NCI-H2081 (cell line): ENCODE measurements at places on chromosomes 2 and 18.

- no peak for DNase-seq
Observed at GRCh38 chr2:96163768-96164429, 18.7 kb upstream of the DUSP2 start.

DNA sequence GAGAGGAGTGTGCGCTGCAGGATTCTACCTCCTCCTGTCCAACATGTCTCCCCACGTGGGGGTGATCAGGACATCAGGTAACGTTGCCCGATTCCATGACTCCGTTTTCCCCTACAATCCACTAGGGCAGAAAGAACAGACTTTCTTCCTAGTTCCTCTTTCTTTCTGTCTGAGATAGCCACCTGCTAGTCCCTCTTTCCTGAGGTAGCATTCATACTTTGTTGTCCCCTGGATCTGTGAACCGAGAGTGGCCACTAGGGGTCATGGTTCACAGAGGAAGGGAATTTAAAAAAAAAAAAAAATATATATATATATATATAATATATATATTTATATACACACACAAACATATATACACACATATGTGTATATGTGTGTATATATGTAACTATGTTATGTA is 210.0 kb upstream of the ZNF521 start:
- no peak for DNase-seq

DNA sequence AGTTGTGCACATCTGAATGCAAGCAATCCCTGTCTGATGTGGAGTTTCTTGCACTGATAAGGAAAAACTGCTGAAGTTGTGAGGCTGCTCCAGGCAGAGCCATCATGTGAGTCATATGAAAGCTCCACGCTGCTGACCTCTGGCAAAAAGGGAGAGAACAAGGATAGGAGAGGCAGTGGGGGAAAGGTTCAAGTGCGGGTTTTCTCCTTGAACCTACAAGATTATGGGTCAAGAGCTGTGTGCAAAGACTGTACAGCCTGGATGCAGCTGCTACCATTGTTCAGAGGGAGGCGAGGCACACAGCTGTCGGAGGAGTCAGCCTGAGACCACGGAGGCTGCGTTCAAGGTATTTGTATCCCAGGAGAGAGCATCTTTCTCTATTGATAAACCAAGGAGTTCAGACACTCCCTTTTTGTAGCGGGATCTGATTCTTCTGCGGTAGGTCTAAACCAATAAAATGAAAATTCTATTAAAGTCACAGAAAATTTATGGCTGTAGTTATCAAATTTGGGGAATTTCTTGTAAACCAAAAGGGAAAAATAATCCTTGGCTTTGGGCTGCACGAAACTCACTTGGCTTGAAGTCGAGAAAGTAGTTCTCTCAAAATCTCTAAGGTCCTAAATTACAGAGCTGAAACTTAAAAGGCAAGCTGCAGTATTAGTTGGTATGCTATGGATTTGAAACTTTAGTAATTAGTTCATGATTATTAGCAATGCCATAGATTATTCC is at the start of gene CDK15:
Gene CDK15 (plus strand): TSS at position 96 of the 729 bp plus-strand sequence. CDS start 128 bp downstream, at position 224.
- no peak for DNase-seq

DNA sequence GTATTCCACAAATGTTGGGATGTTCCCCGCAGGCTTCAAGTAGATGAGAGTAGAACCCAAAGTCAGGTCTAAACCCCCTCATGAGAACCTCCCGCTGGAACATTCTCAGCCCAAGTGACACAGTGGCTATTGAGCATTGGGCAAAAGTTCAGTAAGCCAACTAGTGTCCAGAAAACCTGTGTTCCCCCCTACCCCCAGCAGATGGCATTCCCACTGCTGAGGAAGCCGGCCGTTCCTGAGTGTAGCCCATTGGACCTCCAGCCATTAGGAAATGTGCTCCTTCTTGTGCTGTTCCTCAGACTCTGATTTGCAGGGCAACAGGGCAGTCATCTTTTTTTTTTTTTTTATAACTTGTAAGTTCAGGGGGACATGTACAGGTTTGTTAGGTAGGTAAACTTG is 152.1 kb downstream of the NCK2 start:
- no peak for DNase-seq

DNA sequence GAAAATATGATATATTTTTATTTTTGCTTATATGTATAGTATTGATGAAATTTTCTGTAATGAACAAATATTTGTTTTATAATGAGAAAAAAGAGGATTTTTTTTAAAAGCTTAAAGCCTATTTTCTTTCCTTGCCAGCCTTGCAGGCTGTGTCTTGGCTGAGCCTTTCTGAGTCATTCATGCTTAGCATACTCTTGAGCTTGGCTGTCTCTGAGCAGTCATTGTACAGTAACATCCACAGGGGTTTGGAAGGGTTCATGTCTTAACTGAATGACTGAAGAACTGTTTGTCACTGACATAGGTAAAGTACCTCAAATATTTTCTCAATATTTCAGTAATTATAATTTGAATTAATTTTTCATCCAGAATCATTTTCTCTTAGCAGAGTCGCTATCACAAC is 49.3 kb downstream of the GPR39 start:
- no peak for DNase-seq

GRCh38 chr2:1972948-1973347 is 228.6 kb upstream of the PXDN start:
- DNase-seq = peak; percentile 79

DNA sequence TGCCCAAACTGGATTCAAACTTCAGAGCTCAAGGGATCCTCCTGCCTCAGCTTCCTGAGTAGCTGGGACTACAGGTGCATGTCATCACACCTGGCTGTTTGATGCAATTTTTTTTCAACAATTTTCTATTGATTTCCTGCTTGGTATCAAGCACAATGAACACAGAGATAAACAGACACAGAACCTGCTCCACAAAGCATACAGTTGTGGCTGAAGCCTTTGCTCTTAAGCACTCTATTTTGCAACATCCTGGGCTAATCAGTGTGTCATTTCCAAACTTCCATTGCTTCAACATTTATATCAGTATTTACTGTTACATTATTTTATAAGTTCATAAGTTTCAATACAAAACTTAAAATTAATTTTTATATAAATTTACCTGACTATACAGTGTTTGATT is 79.4 kb downstream of the NEB start:
- no peak for DNase-seq

- no peak for DNase-seq
Observed at GRCh38 chr2:70305531-70305930, 3.7 kb upstream of the FAM136A start.

- DNase-seq = no peak
Observed at GRCh38 chr2:12428786-12429185, 287.9 kb upstream of the TRIB2 start.

- no peak for DNase-seq
Observed at GRCh38 chr2:13504808-13505207, 788.1 kb downstream of the TRIB2 start.

GRCh38 chr2:136444323-136444722 is 321.0 kb upstream of the THSD7B start:
- no peak for DNase-seq

DNA sequence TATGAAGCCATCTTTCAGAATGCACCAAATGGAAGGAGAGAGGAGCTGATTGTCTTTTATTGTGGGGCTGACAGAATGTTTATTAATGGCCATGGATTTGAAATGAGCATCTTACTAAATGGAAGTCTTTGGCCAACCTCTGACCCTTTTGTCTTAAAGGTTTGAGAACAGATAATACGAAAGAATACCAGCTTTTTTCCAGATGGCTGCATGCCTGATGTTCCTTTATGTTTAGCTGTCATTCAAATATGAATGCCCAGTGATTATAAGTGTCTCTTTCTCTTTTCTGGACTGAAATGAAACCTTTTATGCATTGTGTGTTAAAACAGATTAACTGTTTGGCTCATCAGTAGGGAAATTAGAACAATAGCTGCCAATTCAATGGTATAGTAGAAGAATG is 46.0 kb downstream of the PARD3B start:
- no peak for DNase-seq

- DNase-seq = no peak
Observed at GRCh38 chr2:217979151-217979811, 23.5 kb downstream of the TNS1 start.

- DNase-seq = no peak
Observed at GRCh38 chr2:149894760-149895159, 307.2 kb upstream of the MMADHC start.

- DNase-seq = peak; percentile 64
Observed at GRCh38 chr18:76398896-76399612, 96.0 kb downstream of the ZNF516 start.

DNA sequence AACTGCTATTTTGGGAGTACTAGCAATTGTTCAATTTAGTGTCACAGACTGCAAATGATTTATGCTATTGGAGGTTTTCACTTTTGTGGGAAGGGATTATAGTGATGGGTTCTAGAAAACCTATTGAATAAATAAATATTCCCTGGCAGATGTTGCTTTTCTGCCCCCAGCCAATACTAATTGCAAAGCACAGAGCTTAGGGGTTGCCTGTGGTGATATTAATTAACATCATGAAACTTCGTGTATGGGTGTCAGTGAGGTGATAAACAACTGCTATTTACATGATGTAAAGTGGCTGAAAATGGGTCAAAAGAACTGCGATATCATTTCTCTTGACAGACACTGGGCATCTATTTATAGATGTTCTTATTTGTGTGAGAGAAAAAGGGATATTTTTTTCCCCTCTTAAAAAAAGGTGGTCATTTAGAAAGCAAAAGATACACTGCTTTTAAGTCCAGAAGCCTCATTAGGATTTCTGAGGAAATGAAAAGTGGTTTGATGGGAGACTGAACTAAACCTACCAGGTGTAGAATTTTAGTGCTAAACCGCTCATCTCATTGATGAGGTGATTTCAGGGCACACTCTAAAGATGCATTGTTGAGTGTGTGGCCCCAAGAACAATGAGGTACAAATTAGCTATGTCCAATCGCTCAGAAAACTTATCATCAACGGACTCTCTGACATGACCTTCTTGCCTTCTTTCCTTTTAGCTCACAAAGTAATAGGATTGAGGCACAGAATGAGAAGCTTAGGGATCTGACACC is 116.7 kb upstream of the CHST9 start:
- no peak for DNase-seq

- DNase-seq = no peak
Observed at GRCh38 chr2:69145204-69145603, 132.2 kb downstream of the ANTXR1 start.

DNA sequence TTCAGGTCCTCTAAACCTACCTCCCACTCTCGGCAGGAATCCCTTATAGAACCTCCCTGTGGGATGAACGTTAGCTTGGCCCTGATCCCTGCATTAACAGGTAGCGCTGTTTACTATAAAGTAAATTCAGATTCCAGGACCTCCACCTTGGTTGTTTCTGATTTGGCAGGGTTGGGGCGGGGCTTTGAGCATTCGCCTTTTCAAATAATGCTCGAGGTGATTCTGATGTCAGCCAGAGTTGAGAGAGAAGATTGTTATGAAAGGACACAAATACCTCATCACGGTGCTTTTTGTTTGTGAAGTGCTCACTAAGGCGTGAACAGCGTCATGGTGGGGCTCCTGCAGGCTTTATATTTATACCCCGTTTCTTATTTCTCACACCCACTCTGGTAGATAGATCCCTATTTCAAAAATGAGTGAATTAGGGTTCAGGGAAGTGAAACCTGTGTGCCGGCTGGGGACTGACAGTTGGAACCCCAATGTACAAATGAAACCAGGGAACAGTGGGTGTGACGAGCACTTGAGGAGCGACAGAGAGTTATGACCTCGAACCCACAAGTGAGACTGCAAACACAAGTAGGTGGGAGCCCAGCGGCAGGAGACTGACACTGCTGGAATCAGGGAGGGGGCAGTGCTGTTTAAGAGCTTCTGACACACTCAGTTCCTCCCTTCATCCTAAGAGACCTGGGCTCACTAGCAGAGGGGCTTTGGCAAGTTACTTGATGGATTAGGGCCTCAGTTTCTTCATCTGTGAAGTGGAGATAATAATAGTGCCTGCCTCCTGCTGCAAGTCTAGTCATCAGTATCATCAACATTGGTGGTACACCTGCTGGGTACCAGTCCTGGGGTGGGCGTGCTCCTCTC is 14.2 kb upstream of the CXCR4 start:
- no peak for DNase-seq

DNA sequence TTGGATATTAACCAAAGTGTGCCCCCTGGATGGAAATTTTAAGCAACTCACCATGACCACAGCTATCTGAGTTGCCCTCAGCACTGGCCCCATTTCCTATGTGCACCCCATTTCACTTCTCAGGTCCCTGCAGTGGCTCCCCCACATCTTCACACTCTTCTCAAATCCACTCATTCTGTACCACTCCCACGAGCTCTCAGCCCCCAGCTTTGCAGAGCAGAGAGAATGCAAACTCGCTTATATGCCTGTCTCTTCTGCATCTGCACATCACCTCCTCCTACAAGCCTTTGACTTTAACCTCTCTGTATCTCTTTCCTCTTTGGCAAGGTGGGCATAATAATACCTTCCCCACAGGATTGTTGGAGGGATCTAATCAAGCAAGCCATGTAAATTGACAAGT is 46.2 kb downstream of the DPYSL5 start:
- no peak for DNase-seq

GRCh38 chr18:76149734-76150133 is 345.3 kb downstream of the ZNF516 start:
- DNase-seq = no peak
